ENCODE measurements at places on chromosomes 2 and 18. TPM values are rescaled to one million over a fixed set of nuclear protein-coding genes. Genes with fewer than 3 reads are reported as not detected.

- peaks cover 19% of the 10 kb centered on the region for H3K4me1 ChIP-seq
- no peaks in the 10 kb centered on the region for H3K27me3 ChIP-seq
- H3K36me3 ChIP-seq, result no peaks in the 10 kb centered on the region
- H3K4me3 ChIP-seq, result no peak overlapping the region
Measured at GRCh38 chr2:105789745-105790460, 45.2 kb downstream of the NCK2 start.

- H3K4me3 ChIP-seq, result no peak overlapping the region
- H3K36me3 ChIP-seq, result no peaks in the 10 kb centered on the region
- no peaks in the 10 kb centered on the region for H3K27me3 ChIP-seq
- H3K27ac ChIP-seq, result no peak overlapping the region
Measured at GRCh38 chr2:20361893-20362292, 11.2 kb upstream of the PUM2 start.

DNA sequence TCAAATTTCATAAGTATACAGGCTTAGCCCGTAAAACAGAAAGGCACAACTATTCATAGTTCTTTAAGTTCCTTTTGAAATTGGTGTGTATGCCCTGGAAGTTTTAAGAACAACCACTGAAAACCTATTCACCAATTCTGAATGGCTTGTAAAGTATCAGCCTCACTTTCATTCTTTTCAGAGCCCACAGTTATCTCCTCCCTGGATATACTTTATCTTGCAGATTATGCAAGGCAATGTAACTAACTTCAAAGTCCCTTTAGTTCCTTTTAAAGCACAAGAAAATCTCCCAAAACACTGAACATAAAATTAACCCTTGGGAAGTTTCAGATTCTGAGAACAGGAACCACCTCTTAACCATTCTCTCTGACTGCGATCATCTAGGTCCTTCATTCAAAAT, 1.1 kb downstream of the STRN start:
- H3K4me1 ChIP-seq, result peaks cover 14% of the 10 kb centered on the region
- DNase-seq, result no peak
- no peaks in the 10 kb centered on the region for H3K36me3 ChIP-seq
- H3K4me3 ChIP-seq, result peak overlapping the region; percentile 70

DNA sequence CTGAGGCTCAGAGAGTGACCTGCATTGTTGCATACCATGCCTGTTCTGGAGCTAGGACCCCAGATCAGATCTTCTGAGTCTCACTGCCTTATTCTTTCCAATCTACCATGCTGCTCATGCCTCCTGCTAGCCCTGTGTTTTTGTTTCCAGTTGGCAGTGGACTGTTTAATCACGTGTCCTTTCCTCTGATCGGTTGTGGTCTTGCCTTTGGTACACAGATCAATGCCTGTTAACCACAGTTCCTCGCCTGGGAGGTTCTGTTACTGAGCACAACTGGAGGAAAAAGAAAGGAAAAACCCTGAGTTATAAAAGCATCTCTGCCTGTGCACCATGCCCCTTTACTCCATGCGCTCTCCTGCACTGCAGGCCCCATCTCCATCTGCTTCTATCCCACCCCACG, 329.1 kb downstream of the SETBP1 start:
- H3K36me3 ChIP-seq, result no peaks in the 10 kb centered on the region
- H3K27me3 ChIP-seq, result no peaks in the 10 kb centered on the region
- no peak overlapping the region for H3K4me3 ChIP-seq
- H3K4me1 ChIP-seq, result no peaks in the 10 kb centered on the region
- DNase-seq, result no peak
- H3K27ac ChIP-seq, result no peak overlapping the region

- no peaks in the 10 kb centered on the region for H3K36me3 ChIP-seq
- H3K27me3 ChIP-seq, result no peaks in the 10 kb centered on the region
- no peak for DNase-seq
- no peak overlapping the region for H3K27ac ChIP-seq
Measured at GRCh38 chr2:67522148-67522547, 125.0 kb downstream of the ETAA1 start.

GRCh38 chr2:37527361-37527760, 144.1 kb downstream of the CDC42EP3 start:
- H3K27ac ChIP-seq, result no peak overlapping the region
- peaks cover 13% of the 10 kb centered on the region for H3K4me1 ChIP-seq
- no peaks in the 10 kb centered on the region for H3K36me3 ChIP-seq
- no peak overlapping the region for H3K4me3 ChIP-seq
- no peak for DNase-seq

DNA sequence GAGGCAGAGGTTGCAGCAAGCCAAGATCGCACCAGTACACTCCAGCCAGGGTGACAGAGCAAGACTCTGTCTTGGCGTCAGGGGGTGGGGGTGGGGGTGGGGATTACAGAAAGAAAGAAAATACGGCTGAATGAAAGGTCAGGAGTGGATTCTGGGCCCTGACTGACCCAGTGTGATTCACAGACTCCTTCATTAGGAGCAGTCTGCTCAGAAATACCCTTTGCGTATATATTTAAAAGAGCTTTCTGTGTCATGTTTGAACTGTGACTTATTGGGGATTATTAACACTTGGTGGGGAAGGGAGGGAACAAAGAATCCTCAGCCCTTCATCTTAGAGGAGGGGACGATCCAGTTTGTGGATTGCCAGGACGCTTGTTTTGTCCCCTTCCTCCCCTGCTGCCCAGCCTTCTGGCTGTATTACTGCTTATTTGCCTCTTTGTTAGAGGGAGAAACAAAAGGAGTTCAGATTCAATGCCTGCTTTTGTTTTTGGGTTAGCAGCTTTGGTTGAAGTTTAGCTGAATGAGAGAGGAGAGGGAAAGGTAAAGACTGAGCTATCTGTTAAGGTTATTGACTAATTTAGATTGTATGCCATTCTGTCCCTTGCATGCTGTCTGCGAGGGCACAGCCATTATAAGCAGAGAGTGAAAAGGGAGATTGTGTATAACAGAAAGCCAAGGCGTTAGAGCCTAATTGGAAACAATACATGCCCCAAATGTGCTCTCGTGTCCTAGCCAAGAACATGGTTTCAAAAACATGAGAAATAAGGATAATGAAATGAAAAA, 118.3 kb downstream of the FMNL2 start:
- H3K36me3 ChIP-seq, result no peaks in the 10 kb centered on the region
- no peak for DNase-seq
- peaks cover 22% of the 10 kb centered on the region for H3K4me1 ChIP-seq
- H3K4me3 ChIP-seq, result no peak overlapping the region
- peak overlapping the region; percentile 24 for H3K27ac ChIP-seq

GRCh38 chr2:102983786-102984185, 222.0 kb downstream of the TMEM182 start:
- H3K27me3 ChIP-seq, result no peaks in the 10 kb centered on the region
- H3K36me3 ChIP-seq, result no peaks in the 10 kb centered on the region
- no peak overlapping the region for H3K4me3 ChIP-seq
- no peaks in the 10 kb centered on the region for H3K4me1 ChIP-seq
- no peak overlapping the region for H3K27ac ChIP-seq

DNA sequence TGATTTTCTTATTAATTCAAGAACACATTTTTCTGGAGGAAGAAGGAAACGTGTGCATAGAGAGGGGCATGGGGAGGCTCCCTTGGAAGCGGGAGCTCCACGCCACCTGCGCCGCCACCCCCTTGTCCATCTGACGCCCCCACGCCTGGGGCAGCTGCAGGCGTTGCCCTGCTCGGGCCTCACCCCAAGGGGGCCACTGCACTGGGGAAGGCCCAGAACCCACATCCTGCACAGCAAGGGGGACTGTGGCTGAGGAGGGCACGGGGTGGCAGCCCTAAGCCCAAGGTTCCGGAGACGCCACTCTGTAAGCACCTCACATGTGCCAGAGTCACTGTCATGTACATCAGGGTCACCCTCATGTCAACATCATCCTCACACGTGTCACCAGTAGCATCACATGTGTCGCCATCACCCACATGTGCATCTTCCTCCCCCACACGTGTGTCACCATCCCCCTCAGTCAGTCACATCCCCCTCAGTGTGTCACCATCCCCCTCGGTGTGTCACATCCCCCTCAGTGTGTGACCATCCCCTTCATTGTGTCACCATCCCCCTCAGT, 486.7 kb upstream of the SALL3 start:
- H3K4me3 ChIP-seq, result no peak overlapping the region
- DNase-seq, result no peak
- no peaks in the 10 kb centered on the region for H3K36me3 ChIP-seq
- H3K27me3 ChIP-seq, result no peaks in the 10 kb centered on the region

DNA sequence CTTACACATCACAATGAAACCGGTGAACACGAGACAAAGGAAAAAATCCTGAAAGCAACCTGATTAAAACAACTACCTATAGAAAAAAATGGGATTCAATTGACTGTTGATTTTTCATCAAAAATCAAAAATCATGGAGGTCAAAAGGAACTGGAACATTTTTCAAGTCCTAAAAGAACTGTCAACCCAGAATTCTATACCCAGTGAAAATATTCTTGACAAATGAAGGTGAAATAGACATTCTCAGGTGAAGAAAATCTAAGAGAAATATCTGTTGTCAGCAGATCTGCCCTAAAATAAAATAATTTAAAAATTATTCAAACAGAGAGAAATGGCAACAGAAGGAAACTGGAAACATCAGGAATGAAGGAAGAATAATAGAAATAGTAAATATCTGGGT, 38.9 kb downstream of the GAREM1 start:
- H3K4me1 ChIP-seq, result peaks cover 72% of the 10 kb centered on the region
- no peak for DNase-seq
- H3K27me3 ChIP-seq, result no peaks in the 10 kb centered on the region
- no peaks in the 10 kb centered on the region for H3K36me3 ChIP-seq
- H3K27ac ChIP-seq, result no peak overlapping the region

- no peak overlapping the region for H3K27ac ChIP-seq
- no peak overlapping the region for H3K4me3 ChIP-seq
- H3K36me3 ChIP-seq, result no peaks in the 10 kb centered on the region
Measured at GRCh38 chr2:202847693-202848524, 23.7 kb downstream of the ICA1L start.

DNA sequence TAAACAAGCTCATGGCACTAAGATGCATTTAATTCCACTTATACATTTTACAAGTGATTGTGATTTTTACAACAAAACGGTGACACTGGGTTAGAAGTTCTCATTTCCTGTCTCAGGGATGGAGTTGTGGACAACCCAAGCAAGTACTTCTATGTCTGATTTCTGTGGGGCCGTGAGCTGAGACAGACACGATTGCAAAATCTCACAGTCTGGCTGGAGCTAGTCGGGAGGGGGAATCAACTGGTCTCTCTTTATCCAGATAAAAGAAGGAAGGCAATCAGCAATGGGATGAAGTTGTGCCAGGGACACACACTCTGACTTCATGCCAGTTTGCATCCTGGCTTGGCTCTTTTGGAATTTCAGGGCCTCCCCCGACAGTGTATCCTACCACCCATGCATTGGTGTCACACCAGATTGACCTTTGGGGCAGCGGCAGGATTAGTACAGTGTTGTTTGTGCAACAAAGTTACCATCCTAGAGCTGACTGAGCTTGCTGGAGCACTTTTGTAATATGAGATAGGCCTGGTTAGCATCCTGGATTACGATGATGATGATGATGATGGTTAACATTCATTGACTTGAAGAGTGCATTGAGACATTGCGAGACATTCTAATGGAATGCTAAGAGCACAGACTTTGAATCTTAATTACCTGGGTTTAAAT, 98.8 kb downstream of the CTAGE1 start:
- no peak overlapping the region for H3K4me3 ChIP-seq
- H3K4me1 ChIP-seq, result peaks cover 1% of the 10 kb centered on the region
- H3K27ac ChIP-seq, result no peak overlapping the region
- H3K36me3 ChIP-seq, result no peaks in the 10 kb centered on the region
- peak; percentile 88 for DNase-seq

GRCh38 chr2:230772156-230772555, 59.5 kb downstream of the CAB39 start:
- peaks cover 9% of the 10 kb centered on the region for H3K4me1 ChIP-seq
- H3K27me3 ChIP-seq, result no peaks in the 10 kb centered on the region
- H3K36me3 ChIP-seq, result peaks cover 7% of the 10 kb centered on the region
- DNase-seq, result no peak

DNA sequence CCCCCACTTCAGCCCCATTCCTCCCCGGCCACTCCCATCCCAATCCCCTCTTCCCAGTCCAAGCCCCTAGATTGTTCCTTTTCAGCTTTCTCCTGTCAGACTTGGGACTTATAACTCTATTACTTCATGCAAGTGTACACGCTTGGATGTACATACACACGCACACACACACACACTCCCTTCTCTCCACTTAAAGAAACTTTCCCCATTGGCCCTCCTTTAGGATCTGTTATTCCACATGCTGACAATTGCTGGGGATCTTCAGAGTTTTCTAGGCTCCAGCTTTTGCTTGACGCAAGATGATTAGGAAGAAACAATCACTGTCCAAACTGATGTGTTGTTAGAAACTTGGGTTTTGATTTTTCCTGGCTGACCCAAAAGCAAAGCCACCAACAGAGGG, 75.4 kb downstream of the CDK15 start:
- H3K36me3 ChIP-seq, result no peaks in the 10 kb centered on the region
- no peak for DNase-seq
- H3K4me1 ChIP-seq, result peaks cover 15% of the 10 kb centered on the region
- H3K27ac ChIP-seq, result no peak overlapping the region
- H3K4me3 ChIP-seq, result no peak overlapping the region
- peaks cover 88% of the 10 kb centered on the region for H3K27me3 ChIP-seq

GRCh38 chr18:70920840-70921374, 632.1 kb downstream of the SOCS6 start:
- H3K27ac ChIP-seq, result no peak overlapping the region
- no peaks in the 10 kb centered on the region for H3K4me1 ChIP-seq
- no peaks in the 10 kb centered on the region for H3K27me3 ChIP-seq
- DNase-seq, result no peak

GRCh38 chr2:134668821-134669220, 50.0 kb downstream of the TMEM163 start:
- no peak for DNase-seq
- no peaks in the 10 kb centered on the region for H3K27me3 ChIP-seq
- H3K4me3 ChIP-seq, result no peak overlapping the region
- H3K36me3 ChIP-seq, result no peaks in the 10 kb centered on the region
- H3K4me1 ChIP-seq, result peaks cover 25% of the 10 kb centered on the region

DNA sequence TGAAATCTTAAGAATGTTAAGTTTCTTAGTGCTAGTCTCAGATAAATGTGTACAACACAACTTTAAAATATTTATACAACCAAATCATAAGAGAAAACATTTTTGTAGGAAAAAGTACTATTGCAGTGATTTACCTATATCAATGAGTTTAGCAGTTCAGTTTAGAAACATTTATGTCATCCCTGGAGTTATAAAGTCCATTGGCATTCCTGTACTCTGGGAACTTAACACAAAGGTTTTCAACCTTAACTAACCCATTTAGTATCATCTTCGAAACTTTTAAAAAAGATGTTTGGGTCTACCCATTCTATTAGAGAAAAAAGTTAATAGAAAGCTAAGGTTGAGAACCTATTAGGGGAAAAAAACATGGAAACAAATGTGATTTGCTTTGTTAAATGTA, 10.9 kb downstream of the AFTPH start:
- H3K4me3 ChIP-seq, result no peak overlapping the region
- H3K4me1 ChIP-seq, result peaks cover 13% of the 10 kb centered on the region
- no peak for DNase-seq
- H3K27me3 ChIP-seq, result no peaks in the 10 kb centered on the region
- H3K36me3 ChIP-seq, result peaks cover 4% of the 10 kb centered on the region
- H3K27ac ChIP-seq, result no peak overlapping the region

GRCh38 chr18:47882641-47883040, 47.8 kb downstream of the SMAD2 start:
- H3K36me3 ChIP-seq, result peaks cover 4% of the 10 kb centered on the region
- H3K4me3 ChIP-seq, result no peak overlapping the region
- H3K4me1 ChIP-seq, result peaks cover 15% of the 10 kb centered on the region
- no peak for DNase-seq
- no peaks in the 10 kb centered on the region for H3K27me3 ChIP-seq
- no peak overlapping the region for H3K27ac ChIP-seq

Gene EVX2
- 0.11 TPM for total RNA-seq

Gene CCDC150
- 2.6 TPM for total RNA-seq

Gene STARD6
- not detected for total RNA-seq

Gene MLPH
- total RNA-seq, result 0.11 TPM

Gene MARCHF4
- not detected for total RNA-seq

Gene HOXD9
- total RNA-seq, result not detected

Gene NHEJ1
- 8.4 TPM for total RNA-seq

Gene B3GNT7
- total RNA-seq, result 15.8 TPM

Gene EPB41L3
- 886 TPM for total RNA-seq

Gene ASXL3
- total RNA-seq, result 8.0 TPM

Gene RGPD3
- total RNA-seq, result 0.45 TPM

Measured in cardiac muscle cell (in vitro differentiated cells and primary cell).